ENCODE measurements at places on chromosomes 6 and 20. TPM values are rescaled to one million over a fixed set of nuclear protein-coding genes. Genes with fewer than 3 reads are reported as not detected.

DNA sequence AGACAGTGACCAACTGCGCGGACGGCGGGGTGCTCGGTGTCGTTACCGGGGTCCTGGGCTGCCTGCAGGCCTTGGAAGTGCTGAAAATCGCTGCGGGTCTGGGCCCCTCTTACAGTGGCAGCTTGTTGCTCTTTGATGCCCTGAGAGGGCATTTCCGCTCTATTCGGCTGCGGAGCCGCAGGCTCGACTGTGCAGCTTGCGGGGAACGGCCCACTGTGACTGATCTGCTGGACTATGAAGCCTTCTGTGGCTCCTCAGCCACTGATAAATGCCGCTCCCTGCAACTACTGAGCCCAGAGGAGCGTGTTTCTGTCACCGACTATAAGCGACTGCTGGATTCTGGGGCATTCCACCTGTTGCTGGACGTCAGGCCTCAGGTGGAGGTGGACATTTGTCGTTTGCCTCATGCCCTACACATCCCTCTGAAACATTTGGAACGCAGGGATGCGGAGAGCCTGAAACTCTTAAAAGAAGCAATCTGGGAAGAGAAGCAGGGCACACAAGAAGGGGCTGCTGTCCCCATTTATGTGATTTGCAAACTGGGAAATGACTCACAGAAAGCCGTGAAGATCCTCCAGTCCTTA is 1.0 kb downstream of the MOCS3 start:
- no peaks in the 10 kb centered on the region for H3K27me3 ChIP-seq
- peak overlapping the region; percentile 95 for H3K4me3 ChIP-seq
- no peak for DNase-seq
- H3K36me3 ChIP-seq, result peaks cover 8% of the 10 kb centered on the region

DNA sequence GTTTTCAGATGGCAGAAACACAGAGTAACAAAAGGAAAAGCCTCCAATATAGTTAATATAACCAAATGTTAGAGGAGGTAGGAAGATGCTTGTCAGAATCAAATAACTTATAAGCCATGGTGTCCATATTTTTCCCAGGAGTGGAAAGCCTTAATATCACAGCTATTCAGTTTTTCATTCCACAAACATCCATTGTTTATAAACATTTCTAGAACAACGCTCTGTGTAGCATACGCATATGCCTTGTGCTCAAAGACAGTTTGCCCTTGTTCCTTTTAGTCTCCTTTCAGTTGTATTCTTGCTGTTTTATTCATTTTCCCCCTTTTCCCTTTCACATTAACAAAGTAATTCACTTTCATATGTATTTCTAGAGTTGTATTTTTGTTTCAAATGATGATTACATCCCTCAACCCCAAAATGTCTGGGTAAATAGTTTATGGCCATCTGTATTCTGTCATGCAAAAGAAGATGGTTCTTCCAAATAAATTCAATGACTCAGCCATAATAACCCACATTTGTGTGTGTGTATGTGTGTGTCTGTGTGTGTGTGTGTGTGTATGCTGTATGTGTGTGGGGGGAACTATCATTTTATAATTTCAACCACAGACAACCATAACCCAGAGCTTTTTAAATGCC is 455.7 kb upstream of the SOX4 start:
- no peaks in the 10 kb centered on the region for H3K27me3 ChIP-seq
- DNase-seq, result no peak
- H3K36me3 ChIP-seq, result no peaks in the 10 kb centered on the region
- H3K4me3 ChIP-seq, result no peak overlapping the region

- H3K4me3 ChIP-seq, result no peak overlapping the region
- no peak for DNase-seq
- H3K36me3 ChIP-seq, result peaks cover 4% of the 10 kb centered on the region
- H3K27ac ChIP-seq, result no peak overlapping the region
Observed at GRCh38 chr6:30611150-30611855, 5.7 kb downstream of the PPP1R10 start.

The CEP162 gene
- total RNA-seq, result 6.1 TPM

The MEP1A gene
- not detected for total RNA-seq

- no peak overlapping the region for H3K4me3 ChIP-seq
- H3K36me3 ChIP-seq, result no peaks in the 10 kb centered on the region
- no peaks in the 10 kb centered on the region for H3K27me3 ChIP-seq
- DNase-seq, result no peak
- no peaks in the 10 kb centered on the region for H3K4me1 ChIP-seq
- H3K27ac ChIP-seq, result no peak overlapping the region
Observed at GRCh38 chr6:166145751-166146150, 21.9 kb downstream of the TBXT start.

The OR2B6 gene
- not detected for total RNA-seq

GRCh38 chr6:157637941-157638662 is 184.9 kb upstream of the SNX9 start:
- no peaks in the 10 kb centered on the region for H3K36me3 ChIP-seq
- DNase-seq, result no peak
- H3K4me3 ChIP-seq, result no peak overlapping the region
- H3K27ac ChIP-seq, result no peak overlapping the region
- H3K4me1 ChIP-seq, result peaks cover 27% of the 10 kb centered on the region
- H3K27me3 ChIP-seq, result no peaks in the 10 kb centered on the region

The NMBR gene
- total RNA-seq, result not detected

The PPP1R16B gene
- 6.4 TPM for total RNA-seq

GRCh38 chr6:156517088-156517487 is 260.1 kb upstream of the ARID1B start:
- H3K4me3 ChIP-seq, result no peak overlapping the region
- no peak for DNase-seq
- no peak overlapping the region for H3K27ac ChIP-seq
- H3K27me3 ChIP-seq, result no peaks in the 10 kb centered on the region
- no peaks in the 10 kb centered on the region for H3K36me3 ChIP-seq

- no peaks in the 10 kb centered on the region for H3K4me1 ChIP-seq
- DNase-seq, result no peak
- no peaks in the 10 kb centered on the region for H3K27me3 ChIP-seq
- H3K27ac ChIP-seq, result no peak overlapping the region
- H3K36me3 ChIP-seq, result no peaks in the 10 kb centered on the region
Observed at GRCh38 chr6:135586844-135587243, 89.3 kb upstream of the AHI1 start.

DNA sequence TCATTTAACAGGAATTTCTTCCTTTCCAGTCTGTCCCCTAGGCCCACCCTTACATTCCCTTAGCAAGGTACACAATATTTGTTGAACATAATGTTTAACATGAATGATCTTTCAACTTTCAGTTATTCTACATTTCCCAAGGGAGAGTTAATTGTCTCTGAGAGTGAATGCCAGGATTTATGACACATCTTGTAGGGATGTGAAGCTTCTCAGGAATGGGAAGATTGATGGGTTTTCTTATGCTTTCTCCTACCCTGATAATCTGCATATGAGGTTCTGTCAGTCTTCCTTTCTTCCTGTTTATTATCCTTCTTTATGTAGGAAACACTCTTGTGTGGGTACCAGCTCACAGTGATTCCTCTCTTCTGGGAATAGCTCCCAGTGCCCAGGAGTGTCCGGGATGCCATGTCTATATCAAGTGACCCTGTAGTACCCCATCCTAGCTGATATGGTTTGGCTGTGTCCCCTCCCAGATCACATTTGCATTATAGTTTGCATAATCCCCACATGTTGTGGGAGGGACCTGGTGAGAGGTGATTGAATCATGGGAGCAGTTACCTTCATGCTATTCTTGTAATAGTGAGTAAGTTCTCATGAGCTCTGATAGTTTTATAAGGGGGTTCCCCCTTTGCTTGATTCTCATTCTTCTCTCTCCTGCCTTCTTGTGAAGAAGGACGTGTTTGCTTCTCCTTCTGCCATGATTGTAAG is 7.1 kb upstream of the FYN start:
- DNase-seq, result no peak
- H3K36me3 ChIP-seq, result no peaks in the 10 kb centered on the region
- H3K4me3 ChIP-seq, result no peak overlapping the region
- no peak overlapping the region for H3K27ac ChIP-seq
- no peaks in the 10 kb centered on the region for H3K4me1 ChIP-seq

The B3GAT2 gene
- total RNA-seq, result not detected

DNA sequence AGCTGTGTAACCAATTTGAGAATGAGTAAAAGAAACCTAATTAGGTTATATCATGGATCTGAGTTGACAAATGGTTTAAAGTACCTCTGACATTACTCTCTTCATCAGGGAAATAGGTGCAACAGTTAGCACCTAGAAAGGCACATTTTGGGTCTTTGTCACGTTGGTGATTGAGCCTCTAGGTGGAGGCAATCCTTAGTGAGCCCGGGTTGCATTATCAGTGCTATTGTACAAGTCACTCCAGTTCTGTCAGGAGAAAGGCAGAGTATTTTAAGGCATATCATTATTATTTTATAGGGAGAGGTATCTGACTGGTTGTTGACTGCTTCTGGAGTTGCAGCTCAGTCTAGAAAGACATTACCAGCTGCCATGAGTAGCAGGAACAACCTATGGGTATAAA is 54.9 kb downstream of the TRIM27 start:
- H3K27me3 ChIP-seq, result no peaks in the 10 kb centered on the region
- no peak overlapping the region for H3K4me3 ChIP-seq
- no peak overlapping the region for H3K27ac ChIP-seq
- no peak for DNase-seq

The ZNF334 gene
- 5.4 TPM for total RNA-seq

- H3K27me3 ChIP-seq, result no peaks in the 10 kb centered on the region
- no peaks in the 10 kb centered on the region for H3K36me3 ChIP-seq
- H3K27ac ChIP-seq, result no peak overlapping the region
- no peak for DNase-seq
- H3K4me1 ChIP-seq, result no peaks in the 10 kb centered on the region
- no peak overlapping the region for H3K4me3 ChIP-seq
Observed at GRCh38 chr6:78835817-78836216, 31.5 kb upstream of the IRAK1BP1 start.

DNA sequence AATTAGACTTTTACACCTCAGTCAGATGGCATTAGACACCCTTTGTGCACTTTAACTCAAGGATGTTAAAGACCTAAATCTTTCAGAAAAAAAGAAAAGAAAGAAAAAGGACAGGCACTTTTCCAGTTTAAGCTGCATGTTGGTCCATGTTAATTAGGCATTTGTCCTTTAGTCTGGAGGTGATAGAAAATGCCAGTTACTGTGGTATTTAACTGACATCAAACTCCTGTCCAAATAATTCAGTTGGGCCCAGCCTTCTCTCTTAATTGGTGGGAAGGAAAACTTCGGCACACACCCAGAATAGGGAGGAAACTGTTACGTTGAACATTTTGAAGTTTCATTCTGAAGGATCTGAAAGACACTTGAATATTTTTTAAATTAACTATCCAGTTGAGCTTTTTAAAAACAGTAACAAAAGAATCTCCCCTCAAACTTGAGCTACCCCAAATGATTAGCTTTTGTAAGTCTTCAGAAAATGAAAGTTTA is 30.3 kb downstream of the RREB1 start:
- H3K4me3 ChIP-seq, result no peak overlapping the region
- H3K4me1 ChIP-seq, result peaks cover 56% of the 10 kb centered on the region
- H3K36me3 ChIP-seq, result no peaks in the 10 kb centered on the region
- no peak for DNase-seq
- no peaks in the 10 kb centered on the region for H3K27me3 ChIP-seq
- H3K27ac ChIP-seq, result peak overlapping the region; percentile 61

The LAMA2 gene
- total RNA-seq, result 91.1 TPM

- H3K27ac ChIP-seq, result no peak overlapping the region
- H3K36me3 ChIP-seq, result no peaks in the 10 kb centered on the region
- no peaks in the 10 kb centered on the region for H3K27me3 ChIP-seq
- H3K4me3 ChIP-seq, result no peak overlapping the region
- DNase-seq, result no peak
- peaks cover 31% of the 10 kb centered on the region for H3K4me1 ChIP-seq
Observed at GRCh38 chr6:2795956-2796355, 30.8 kb downstream of the WRNIP1 start.

DNA sequence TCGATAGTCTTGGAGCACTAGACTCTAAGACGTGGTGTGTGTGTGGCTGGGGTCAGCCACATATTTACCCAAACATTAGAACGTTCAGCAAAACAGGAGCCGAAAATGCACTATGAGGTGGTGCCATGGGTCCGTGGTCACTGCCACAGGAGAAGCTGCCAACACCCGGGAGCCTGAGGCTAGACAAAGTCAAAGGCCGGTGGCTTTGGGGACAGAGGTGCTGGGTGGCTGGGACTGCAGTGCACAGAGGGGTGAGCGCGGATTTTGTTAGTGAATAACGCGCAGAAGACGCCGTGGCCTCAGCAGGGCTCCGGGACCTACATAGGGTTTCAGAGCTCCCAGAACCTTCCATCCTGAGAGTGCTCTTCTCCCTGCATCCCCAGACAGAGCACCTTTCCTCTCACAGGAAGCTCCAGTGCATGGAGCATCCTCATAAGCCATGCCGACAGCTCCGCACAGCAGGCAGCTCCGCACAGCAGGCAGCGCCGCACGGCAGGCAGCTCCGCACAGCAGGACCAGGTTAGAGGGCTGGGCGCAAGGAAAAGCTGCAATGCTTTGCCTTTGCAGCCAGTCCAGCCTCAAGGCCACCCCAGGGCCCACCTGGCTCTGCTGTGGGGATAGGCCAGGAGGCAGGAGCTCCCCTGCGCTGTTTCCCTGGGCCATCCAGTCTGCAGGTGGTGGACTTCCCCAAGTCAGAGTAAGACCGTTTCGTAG is 304.1 kb downstream of the TAF4 start:
- H3K4me1 ChIP-seq, result no peaks in the 10 kb centered on the region
- no peak overlapping the region for H3K4me3 ChIP-seq
- no peaks in the 10 kb centered on the region for H3K36me3 ChIP-seq
- no peak for DNase-seq
- no peaks in the 10 kb centered on the region for H3K27me3 ChIP-seq

- no peaks in the 10 kb centered on the region for H3K27me3 ChIP-seq
- H3K36me3 ChIP-seq, result peaks cover 52% of the 10 kb centered on the region
Observed at GRCh38 chr6:17831135-17831534, 124.4 kb upstream of the NUP153 start.

The HTR1E gene
- not detected for total RNA-seq

DNA sequence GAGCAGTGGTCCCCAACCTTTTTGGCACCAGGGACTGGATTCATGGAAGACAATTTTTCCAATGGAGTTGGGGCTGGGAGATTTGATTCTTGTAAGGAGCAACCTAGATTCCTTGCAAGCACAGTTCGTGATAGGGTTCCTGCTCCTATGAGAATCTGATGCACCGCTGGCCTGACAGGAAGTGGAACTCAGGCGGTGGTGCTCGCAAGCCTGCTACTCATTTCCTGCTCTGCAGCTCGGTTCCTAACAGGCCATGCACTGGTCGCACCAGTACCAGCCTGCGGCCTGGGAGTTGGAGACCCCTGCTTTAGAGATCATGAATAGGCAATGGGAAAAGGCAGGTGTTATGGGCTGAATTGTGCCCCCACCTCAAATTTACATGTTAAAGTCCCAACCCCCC is 131.2 kb downstream of the PFDN4 start:
- no peak overlapping the region for H3K27ac ChIP-seq
- no peaks in the 10 kb centered on the region for H3K36me3 ChIP-seq
- DNase-seq, result no peak
- no peak overlapping the region for H3K4me3 ChIP-seq
